ENCODE measurements at places on chromosomes 2 and 18.

GRCh38 chr2:217901835-217902378 is 100.9 kb downstream of the TNS1 start:
- DNase-seq = no peak

DNA sequence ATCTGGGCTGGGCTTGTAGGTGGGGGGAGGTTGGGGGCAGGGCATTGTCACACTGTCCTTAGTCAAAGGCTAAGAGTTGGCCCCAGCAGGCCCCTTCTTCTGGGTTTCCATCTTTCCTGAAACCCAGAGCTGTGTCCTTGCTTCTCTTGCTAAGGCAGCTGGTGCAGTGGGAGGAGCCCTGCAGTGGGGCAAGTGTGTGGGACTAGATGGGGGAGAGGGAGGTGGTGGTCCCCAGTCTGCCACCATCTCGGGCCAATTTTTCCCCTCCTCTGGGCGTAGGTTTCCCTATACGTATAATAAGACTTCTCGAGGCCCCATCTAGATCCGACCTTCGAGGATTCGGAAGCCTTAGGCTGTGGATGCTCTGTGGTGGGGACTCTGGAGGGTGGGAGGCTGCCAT is 3.5 kb downstream of the KCNF1 start:
- DNase-seq = no peak

DNA sequence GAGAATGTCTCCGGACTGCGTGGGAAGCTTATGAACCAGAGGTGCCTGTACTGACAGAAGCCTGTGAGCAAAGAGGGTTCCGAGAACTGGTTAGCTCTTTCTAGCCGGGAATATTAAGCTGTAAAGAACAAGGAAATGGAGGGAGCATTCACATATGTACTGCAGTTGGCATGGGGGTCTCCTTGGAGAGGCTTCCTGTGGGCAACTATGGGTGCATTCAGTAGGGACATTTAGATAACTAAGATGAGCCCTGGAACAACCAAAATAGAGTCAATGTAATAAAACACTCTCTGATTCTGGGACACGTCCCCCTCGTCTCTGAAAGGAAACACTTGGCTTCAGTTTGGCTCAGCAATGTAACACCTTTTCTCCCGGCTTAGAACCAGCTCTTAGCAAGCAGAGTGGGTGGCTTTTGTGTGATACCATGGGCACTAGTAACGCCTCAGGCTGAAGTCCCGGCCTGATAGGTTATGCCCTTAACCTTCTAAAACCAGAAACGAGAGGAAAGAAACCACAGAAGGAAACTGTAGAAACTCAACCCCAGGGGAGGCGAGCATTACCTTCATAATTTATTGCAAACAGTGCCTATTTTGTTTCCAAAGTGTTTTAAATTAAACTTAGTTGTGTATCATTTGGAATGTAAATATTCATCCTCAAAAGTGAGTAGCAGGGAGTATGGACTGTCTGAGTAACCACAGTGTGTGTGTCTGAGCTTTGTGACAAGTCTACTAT is 48.8 kb upstream of the LPIN2 start:
- DNase-seq = no peak

DNA sequence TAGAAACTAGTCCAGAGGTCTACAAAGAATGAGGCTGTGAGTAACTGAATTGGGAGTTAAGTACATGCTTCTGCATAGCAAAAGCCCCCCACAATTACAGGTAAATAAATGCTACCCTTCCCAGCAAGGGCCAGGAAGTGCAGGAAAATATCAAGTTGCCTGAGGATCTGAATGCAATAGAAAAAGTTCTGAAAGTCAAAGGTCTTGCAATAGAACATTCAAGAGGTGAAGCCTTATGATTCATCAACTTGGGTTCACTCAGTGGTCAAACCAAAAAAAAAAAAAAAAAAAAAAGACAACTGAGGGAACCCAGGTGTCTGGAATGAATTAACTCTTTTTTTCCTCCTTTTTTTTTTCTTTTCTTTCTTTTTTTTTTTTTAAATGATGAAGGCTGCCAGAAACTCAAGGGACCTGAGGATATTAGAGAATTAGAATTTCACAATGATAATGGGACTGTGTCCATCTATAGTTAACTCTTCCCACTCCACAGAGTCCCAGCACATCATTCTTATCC is 42.9 kb upstream of the RFX8 start:
- DNase-seq = no peak

DNA sequence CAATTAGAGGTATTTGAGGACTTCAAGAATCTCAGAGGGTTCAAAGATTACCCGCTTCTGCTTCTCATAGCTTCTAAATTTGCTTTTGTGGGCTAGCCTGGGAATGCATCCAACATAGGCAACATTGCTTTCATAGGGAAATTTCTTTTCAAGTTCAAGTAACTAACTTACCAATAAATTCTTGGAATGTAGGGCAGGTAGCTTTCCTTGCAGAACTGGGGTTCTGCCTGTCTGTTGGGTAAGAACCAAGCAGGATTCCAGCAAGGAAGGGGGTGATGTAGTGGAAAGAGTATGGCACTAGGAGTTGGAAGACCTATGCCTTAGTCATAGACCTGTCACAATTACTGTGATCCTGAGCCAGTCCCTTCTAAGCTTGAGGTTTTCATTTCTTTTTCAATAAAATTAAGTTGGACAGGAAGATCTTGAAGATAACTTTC is 164.1 kb downstream of the FHOD3 start:
- no peak for DNase-seq

GRCh38 chr18:78622251-78622906 is 357.2 kb upstream of the SALL3 start:
- DNase-seq = no peak

GRCh38 chr2:125656190-125656589 is 999.8 kb upstream of the GYPC start:
- DNase-seq = no peak

DNA sequence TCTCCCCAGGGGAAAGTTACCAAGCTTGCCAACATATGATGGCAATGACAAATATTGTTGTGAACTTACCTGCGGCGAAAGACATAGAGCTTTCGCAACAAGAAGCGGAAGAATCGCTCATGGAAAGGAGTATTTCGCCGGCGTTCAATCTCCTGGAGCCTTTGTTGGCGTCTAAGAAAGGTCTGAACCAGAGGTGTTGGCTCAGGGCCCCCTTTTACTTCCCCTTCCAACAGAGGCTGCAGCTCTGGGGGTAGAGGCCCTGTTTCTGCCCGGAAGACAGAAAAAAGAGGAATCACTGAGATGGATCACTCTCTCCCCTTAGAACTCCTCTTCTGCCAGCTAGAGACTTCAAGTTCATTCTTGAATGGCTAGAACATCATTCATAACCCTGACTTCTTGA is 10.8 kb downstream of the GGCX start:
- DNase-seq = no peak

- DNase-seq = no peak
Measured at GRCh38 chr2:3024401-3024935, 353.1 kb downstream of the EIPR1 start.

DNA sequence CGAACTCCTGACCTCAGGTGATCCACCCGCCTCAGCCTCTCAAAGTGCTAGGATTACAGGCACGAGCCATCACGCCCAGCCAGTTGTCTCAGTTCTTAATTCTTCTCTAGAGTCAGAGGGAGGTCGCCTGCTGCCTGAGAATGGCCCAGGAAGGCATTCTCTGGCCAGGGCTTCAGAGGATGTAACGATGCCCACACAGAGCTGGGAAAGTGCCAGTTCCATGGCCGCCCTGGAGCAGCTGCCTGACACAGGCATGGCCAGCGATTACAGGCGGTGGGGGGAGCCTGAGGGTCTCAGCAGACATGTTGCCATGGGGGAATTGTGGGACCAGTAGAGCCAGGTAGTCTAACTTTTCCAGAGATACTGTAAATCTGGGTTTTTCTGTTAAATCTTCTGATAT is 25.6 kb upstream of the DNMT3A start:
- no peak for DNase-seq

DNA sequence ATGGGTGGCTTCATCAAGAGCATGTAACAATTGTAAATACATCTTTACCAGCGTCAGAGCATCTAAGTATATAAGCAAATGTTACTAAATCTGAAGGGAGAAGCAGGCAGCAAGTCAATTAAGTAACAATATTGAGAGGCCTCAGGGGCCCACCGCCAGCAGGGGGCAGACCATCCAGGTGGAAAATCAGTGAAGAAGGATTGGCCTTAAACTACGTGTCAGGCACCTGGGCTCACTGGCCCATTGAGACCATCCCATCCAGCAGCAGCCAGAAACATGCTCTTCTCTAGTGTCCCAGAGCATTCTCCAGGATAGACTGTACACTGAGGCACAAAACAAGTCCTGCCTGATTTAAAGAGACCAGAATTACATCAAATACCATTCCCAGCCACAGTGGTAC is 96.2 kb upstream of the SNTG2 start:
- peak; percentile 89 for DNase-seq

- no peak for DNase-seq
Measured at GRCh38 chr18:50578651-50579050, 18.8 kb downstream of the MAPK4 start.

DNA sequence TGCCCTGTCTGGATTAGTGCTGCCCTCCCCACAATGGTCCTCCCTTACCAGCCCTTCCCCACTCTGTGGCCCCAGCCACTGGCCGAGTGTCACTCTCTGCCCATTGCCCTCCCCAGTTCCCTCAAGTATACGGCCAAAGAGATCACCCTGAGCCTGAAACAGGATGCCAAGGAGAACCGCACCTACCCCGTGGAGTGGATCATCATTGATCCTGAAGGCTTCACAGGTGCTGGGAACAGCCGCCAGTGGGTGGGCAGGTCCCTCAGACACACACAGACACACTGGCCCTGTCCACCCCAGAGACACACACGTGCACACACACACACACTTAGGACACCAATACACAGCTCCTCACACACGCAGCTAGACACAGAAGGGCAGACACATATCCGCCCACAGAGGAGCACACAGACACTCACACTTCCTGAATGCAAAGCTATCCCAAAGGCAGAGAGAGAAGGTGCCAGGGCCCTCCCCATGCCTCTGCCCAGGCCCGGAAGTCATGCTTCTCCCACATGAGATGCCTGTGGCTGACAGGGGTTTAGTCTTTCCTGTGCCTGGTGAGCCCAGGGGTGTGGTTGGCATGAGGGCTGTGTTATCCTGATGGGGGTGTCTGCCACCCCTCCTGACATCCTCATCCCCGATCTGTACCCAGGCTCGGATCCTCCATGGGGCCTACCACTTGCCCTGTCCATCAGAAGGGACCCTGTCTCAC is 2.9 kb downstream of the CHRND start:
- DNase-seq = peak; percentile 2

DNA sequence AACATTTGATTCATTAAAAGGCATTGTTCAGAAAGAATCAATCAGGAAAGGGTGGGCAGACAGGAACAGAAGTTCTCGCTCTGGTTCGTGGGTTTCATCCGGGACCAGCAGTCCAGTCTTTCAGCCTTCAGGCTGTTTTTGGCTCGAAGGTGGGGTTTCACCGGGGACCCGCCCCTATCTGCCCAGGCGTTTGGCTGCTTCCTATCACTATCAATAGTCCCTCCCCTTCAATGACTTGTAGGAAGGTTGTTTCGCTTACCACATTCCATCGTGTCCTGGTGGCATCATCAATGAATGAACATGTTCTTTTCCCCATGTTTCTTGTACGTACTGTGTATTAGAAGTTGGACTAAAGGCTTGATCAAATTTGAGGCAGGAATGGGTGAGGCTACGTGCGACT is 130.3 kb downstream of the NEDD4L start:
- DNase-seq = no peak

GRCh38 chr18:41604964-41605363 is 350.1 kb upstream of the PIK3C3 start:
- no peak for DNase-seq

GRCh38 chr2:33526132-33526531 is 49.7 kb downstream of the RASGRP3 start:
- DNase-seq = no peak

Measured in posterior cingulate gyrus (tissue), 11 donors.